ENCODE measurements at places on chromosomes 4 and X.

DNA sequence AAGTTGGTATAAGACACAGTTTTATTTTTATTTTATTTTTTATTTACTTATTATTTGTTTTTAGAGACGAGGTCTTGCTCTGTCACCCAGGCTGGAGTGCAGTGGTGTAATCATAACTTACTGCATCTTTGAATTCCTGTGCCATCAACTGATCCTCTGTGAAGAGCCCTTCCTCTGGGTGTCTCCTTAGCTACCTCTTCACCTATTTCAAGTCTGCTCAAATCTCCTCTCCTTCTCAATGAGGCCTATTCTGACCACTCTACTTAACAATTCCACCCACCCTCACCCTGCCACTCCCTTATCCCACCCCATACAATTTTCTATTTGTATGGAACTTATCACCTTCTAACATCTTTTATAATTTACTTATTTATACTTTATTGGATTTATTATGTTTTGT lies 183.4 kb downstream of the PPP3CA start:
- no peak for DNase-seq

GRCh38 chrX:40405399-40405798 lies 175.4 kb upstream of the ATP6AP2 start:
- no peak for DNase-seq

DNA sequence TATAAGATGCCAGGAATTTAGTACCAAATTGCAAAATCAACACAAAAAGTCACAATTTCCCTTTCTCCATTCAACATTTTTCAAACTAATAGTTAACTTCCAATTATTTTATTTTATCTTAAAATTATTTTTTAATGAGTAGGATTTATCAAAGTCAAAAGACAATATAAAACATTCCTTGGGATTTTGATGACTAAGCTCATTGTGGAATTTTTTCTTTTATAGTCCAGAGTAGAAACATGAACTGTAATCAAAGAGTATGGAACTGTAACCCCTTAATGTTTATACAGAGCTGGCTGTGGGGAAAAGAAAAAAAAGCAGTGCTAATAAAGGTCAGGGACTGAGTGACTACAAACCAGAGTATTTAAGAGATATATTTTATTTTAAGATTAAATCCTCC lies 368.6 kb upstream of the CPXCR1 start:
- no peak for DNase-seq

- DNase-seq, result no peak
These were observed 133.2 kb downstream of the KDM6A start for GRCh38 chrX:45006002-45006800.

DNA sequence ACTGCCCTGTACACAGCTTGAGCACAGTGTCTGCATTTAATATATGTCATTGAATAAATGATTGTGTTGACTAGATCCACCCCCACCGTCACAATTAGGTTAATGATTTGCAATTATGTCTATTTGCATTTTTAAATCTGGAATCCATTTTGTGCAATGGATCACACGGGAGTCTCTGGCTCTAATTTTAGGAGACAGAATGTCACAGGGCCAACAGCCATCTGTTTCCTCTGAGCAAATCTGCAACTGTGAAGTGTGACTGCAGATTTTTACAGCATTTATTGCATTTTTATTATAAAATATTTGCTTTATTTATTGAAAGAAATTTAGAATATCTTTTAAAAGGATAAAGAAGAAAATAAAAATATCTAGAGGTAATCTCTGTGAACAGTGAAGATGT lies 316.8 kb downstream of the HS3ST1 start:
- no peak for DNase-seq

DNA sequence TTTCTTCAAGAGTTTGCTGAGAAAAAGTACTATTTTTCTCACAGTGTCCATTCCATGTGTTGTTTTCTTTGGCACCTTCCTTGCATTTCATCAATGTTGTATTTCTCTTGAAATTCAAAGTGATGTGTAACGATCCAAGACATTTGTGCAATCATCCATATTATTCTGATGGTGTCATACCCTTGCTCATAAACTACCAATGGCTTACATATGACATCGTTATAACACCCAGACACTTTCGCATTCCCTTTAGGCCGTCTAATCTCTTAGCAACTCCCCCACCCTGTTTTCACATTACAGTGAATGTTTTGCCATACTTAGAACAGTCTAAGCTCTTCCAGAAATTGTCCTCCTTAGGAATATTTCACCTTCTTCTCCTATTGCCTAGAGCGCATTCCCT lies 1779.0 kb downstream of the PCDH7 start:
- peak; percentile 1 for DNase-seq

DNA sequence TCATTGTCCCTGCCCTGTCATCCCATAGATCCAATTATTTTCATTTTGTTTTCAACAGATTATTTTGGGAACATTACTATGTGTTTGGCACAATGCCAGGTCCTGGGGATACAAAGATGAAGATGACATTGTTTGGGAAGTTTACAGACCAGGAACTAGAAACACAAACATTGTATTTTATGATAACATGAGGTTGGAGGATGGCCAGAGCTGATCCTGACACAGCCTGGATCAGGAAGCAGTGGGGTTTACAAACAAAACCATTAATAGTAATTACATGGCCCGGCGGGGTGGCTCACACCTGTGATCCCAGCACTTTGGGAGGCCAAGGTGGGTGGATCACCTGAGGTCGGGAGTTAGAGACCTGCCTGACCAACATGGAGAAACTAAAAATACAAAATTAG lies 29.9 kb downstream of the CLRN2 start:
- DNase-seq, result no peak

- peak; percentile 2 for DNase-seq
These were observed 444.3 kb upstream of the GRIA3 start for GRCh38 chrX:122739770-122740169.

DNA sequence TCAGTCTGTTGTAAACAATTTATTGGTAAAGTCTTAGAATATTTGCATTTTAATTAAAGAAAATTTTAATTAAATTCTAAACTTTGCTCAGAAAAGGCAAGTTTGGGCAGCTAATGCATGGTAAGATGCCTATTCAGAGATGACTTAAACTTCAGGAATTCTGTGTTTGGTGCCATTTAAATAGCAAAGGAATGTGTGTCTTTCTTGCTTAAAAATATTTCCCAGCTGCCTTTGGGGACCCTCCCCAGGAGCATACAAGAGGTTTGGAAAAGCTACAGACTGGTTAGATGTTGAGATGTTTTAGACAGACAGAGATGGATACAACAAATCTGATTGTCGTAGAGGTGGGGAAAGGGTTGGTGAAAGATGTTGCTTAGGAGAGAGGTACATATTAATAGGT lies 36.5 kb downstream of the AFF2 start:
- peak; percentile 28 for DNase-seq

- no peak for DNase-seq
These were observed 31.9 kb upstream of the ASMTL start for GRCh38 chrX:1484638-1485019.

- DNase-seq, result peak; percentile 20
These were observed 65.0 kb downstream of the PHEX start for GRCh38 chrX:22097012-22097694.

DNA sequence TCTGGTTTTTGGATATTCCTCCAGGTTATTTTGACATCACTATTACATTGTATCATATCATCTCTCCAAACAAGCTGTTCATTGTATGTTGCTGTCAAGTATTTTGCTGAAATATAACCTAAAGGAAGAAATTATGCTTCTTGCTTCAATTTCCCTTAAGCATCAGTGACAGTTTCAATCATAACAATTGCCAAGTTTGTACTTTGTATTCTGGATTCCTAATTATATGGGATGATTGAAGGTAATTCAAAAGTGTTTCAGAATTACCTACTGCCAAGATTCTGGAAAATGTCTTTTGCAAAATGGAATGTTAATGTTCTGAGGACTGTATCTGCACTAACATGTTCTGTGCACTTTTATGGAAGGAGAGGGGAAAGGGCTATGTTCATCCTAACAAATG lies 228.7 kb downstream of the PRDM5 start:
- no peak for DNase-seq

- no peak for DNase-seq
These were observed 178.6 kb downstream of the ZNF674 start for GRCh38 chrX:46366381-46367207.

- DNase-seq, result peak; percentile 34
These were observed 848 bp upstream of the KCND1 start for GRCh38 chrX:48972220-48973164.

GRCh38 chrX:67543818-67544217 lies at the start of gene AR:
Gene AR (plus strand): TSS chrX:67544021. CDS start chrX:67545147, 1,126 bp downstream.
- DNase-seq, result peak; percentile 15

DNA sequence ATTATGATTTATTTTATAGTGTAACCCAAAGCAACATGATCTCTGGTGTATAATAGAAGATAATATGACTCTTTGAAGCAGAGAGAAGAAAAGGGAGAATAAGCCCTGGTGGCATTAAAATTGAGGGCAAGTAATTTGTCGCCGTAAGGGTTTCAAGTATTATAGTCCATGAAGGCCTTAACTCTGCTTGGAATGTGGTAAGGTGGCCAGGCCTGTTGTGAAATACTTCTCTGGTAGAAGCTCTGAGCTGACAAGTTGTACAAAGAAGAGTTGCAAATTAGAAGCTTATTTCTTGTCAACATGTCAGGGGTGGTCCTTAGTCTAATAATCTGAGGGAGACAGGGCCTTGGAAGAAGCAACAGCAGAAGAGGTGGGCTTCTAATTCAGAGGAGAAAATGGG lies 151.7 kb upstream of the HHIP start:
- no peak for DNase-seq

- no peak for DNase-seq
These were observed 579 bp downstream of the IL3RA start for GRCh38 chrX:1336948-1337779.

- no peak for DNase-seq
These were observed 16.9 kb downstream of the CXCL3 start for GRCh38 chr4:74021601-74022000.

- no peak for DNase-seq
These were observed 39.9 kb downstream of the APBB2 start for GRCh38 chr4:41174444-41174843.

DNA sequence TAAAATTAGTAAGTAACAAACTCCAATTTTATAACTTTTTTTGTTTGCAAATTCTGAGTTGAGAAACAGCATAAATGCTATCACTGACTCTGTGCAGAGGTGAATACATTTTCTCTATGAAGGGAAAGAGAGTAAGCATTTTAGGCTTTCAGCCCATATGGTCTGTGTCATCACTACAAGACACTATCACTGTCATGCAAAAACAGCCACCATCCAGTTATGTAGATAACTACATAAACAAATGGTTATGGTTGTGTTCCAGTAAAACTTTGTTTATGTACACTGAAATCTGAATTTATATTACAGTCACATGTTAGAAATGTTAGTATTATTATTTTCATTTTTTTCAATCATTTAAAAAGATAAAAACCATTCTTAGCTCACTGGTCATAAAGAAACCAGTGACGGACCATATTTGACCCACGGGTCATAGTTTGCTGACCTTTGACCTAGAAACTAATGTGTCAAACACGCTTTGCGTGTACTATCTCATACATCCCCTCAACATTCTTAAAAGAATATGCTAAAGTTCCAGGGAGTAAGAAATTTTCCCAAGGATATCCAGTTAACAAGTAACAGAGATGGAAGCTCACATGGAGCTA lies 29.1 kb downstream of the RASGEF1B start:
- DNase-seq, result no peak

DNA sequence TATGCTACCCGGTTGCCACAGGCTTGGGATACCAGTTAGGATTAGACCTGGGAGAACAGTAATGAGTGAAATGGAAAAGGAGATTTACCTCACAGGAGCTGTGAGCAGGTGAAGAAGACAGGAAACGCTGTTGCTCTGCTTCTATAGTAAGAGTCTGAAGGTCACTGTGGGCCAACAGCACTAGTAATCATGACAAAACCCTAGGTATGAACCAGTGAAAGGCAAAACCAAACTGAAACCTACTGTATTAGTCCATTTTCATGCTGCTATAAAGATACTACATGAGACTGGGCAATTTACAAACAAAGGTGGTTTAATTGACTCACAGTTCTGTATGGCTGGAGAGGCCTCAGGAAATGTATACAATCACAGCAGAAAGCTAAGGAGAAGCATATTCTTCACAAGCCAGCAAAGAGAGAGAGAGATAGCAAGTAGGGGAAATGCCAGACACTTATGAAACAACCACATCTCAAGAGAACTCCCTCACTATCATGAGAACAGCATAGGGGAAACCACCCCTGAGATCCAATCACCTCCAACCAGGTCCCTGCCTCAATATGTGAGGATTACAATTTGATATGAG lies 736.7 kb upstream of the INTU start:
- no peak for DNase-seq

DNA sequence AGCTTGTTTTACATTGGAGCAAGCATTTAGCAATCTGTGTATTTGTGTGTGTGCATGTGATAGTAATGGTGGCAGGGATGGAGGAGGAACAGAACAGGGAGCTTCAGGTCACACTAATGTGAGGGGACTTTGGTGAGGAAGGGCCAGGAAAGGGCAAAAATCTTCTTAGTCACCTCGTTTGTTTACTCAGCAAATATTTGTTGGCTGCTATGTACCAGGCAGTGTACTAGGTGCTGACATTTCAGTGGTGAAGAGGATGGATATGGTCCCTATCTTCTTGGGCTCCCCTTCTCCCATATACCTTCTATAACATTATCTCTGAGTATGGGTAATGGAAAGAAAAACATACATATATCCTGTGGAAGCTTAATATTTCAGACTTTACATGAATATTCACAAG lies 48.5 kb upstream of the HDAC8 start:
- no peak for DNase-seq

- no peak for DNase-seq
These were observed 23.6 kb upstream of the HGFAC start for GRCh38 chr4:3418029-3418762.

GRCh38 chr4:155611501-155611900 lies 55.1 kb upstream of the GUCY1A1 start:
- no peak for DNase-seq

DNA sequence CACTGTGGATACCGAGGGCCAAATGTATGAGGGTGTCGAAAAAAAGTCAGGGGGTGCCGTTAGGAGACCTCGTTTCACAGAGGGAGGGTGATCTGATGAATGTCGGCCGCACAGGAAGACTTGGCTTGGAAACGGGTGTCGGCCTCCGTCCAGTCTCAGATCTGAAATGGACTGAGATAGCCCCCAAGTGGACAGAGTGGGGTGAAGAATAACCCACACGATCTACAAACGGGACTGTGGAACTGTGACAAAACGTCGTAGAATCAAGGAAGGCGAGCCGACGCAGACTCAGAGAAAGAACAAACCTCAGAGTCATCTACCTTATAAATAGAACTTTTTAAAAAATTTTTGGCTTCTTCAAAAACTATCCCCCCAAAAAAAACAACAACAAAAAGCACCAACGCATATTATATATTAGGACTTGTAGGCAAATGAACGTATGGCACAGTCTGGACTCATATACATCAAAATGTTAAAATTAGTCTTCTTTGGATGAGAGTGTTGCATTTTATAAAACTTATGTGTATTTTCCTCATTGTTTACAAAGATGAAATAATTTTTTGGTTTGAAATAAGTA lies 63.8 kb upstream of the IRF2 start:
- DNase-seq, result peak; percentile 85

GRCh38 chr4:141179474-141180373 lies 41.0 kb upstream of the ZNF330 start:
- DNase-seq, result no peak

DNA sequence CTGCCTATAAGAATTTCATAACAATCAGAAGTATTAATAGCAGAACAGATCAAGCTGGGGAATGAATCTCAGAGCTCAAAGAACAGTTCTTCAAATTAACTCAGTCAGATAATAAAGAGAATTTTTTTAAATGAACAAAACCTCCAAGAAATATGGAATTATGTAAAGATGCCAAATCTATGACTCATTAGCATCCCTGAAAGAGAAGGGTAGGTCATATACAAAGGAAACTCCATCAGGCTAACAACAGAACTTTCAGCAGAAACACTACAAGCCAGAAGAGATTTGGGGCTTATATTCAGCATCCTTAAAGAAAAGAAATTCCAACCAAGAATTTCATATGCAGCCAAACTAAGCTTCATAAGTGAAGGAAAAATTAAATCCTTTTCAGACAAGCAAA lies 28.6 kb downstream of the CBR4 start:
- DNase-seq, result no peak
